ENCODE measurements at places on chromosomes 3 and 15.

- no peak for DNase-seq
These were observed 362.6 kb downstream of the ROBO1 start for GRCh38 chr3:79405183-79405582.

DNA sequence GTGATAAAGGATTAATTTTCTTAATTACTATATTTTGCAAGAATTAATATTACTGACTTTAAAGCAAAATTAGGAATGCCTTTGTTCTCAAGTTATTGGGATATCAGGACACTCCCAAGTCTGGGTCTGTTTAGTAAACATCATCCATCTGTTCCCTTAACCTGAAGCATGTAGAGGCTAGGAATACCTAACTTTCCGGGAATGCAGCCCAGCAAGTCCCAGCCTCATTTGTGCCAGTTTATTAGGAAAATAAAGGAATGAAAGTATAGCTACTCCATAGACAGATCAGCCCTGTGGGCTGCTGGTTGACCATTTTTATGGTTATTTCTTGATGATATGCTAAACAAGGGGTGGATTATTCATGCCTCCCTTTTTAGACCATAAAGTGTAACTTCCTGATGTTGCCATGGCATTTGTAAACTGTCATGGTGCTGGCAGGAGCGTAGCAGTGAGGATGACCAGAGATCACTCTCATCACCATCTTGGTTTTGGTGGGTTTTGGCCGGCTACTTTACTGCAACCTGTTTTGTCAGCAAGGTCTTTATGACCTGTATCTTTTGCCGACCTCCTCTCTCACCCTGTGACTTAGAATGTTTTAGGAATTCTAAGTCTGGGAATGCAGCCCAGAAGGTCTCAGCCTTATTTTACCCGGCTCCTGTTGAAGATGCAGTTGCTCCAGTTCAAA, 540.2 kb downstream of the NAALADL2 start:
- DNase-seq: no peak

GRCh38 chr3:152269056-152269830, 514 bp downstream of the MBNL1 start:
- peak; percentile 56 for DNase-seq

DNA sequence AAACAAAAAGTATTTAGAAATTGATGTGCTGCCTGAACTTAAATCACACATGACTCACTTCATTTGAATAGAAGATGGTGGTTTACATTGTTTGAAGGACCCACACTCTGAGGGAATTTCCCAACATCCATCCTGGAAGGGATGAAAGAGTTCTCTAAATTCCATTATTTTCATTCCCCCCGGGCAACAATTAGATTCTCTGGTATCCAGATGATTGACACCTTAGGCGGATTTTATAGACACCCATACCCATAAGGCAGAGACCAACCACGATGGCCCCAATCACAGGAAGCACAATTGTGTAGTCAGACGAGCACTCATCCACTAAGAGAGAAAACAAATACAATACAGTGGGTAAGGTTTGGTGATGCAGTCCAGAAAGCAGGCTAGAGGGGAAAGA, 24.6 kb upstream of the MCCC1 start:
- DNase-seq: no peak

GRCh38 chr15:33341953-33342352, 31.2 kb downstream of the RYR3 start:
- no peak for DNase-seq

- no peak for DNase-seq
These were observed 16.7 kb downstream of the HCN4 start for GRCh38 chr15:73352082-73352481.

DNA sequence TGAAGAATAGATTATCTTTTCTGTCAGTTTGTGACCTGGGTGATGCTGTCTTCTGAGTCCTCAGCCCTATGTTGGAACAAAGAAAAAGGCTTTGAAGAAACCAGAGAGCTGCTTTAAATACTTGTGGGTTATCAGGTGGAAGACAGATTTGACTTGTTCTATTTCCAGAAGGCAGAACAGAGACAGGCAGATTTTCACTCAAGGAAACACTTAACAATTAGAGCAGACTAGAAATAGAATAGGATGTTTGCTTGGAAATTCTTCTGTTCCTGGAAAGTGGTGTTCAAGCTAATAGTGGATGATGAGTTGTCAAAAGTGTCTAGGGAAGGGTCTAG, 219.4 kb downstream of the UBE2E2 start:
- DNase-seq: no peak

GRCh38 chr15:70344666-70345065, 246.9 kb upstream of the TLE3 start:
- no peak for DNase-seq

GRCh38 chr3:179450261-179450701, 989 bp downstream of the GNB4 start:
- no peak for DNase-seq

DNA sequence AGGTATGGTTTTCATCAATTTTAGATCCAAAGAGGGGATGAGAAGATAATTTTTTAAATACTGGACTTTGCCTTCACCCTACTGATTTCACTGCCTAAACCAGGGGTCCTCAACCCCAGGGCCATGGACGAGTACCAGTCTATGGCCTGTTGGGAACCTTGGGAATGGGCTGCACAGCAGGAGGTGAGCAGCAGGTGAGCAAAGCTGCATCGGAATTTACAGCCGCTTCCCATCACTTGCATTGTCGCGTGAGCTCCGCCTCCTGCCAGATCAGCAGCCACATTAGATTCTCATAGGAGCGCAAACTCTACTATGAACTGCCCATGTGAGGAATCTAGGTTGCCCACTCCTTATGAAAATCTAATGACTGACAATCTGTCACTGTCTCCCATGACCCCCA, 76.3 kb upstream of the TTBK2 start:
- no peak for DNase-seq

GRCh38 chr3:99638167-99638948, at the start of gene COL8A1:
TSS of gene COL8A1 (plus strand) at chr3:99638594. CDS start at chr3:99790683, 152,089 bp downstream.
- DNase-seq: no peak

DNA sequence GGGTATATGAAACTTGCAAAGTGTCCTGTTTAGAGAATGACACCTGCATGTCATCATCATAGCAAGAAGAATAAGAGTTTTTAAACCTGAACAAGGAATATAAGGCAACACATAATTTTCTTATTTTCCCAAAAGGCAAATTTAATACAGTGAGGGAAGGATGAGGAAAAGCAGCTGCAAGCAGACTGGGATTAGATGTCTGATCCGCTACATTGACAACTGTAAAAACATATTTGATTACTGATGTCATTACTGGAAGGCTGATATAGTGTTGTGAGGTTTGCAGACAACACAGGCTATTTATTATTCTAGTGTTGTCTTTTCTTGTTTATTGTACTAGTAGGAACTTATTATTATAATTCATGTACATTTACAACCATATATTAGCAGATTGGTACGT, 528.7 kb downstream of the ZIC1 start:
- no peak for DNase-seq

GRCh38 chr3:2392981-2393380, 294.3 kb downstream of the CNTN4 start:
- DNase-seq: no peak

DNA sequence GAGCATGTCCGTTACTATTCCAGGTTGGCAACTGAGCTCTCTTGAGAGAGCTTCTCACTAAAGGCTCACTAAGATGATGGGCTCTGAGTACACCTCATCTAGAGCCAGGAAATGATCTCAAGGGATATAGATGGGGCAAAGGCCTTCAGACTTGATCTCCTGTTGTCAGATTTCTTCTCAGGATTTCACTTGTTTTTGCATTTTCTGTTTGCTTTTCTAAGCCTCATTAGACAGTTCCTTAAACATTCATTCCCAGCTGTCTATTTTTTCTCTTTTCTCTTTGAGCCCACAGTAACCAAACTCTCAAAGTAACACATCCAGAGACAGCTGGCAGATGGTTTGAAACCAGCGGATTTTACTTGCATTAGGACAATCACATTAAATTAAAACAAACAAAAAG, 28.4 kb upstream of the ARL8B start:
- no peak for DNase-seq

DNA sequence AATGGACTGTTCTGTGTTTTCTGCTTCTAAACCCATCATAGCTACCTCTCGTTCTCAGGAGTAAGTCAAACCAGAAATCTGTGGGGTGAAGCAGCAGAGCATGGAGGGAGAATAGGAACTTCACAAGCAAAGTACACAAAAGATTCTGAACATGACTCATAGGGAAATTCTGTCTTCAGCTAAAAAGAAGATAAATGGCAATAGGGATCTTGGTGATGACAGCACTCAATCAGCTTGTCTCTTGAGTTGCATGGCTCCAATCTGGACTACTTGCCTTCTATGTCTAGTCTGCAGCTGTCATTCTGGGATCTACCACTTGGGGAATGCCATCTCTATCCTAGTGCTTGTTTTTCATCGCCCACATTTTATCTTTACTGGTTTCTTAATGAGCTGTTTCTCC, 13.5 kb upstream of the GRAMD1C start:
- DNase-seq: no peak

DNA sequence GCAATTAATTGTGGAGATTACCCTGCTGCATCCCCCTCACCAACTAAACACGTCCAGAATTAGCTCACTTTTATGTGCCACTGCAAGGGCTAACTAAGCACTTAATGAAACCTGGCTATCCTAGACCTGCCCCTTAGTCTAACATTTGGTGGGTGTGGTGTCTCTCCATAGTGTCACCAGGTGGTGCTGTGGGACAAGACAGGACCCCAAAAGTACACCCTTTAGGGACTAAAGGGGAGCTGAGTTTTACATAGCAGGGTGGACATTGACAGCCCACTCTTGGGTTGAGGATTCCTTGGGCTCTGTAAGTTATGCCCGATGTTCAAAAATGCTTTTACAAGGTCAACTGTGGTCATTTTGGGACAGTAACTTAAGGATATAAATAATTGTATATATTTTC, 5.7 kb downstream of the DUT start:
- DNase-seq: no peak

DNA sequence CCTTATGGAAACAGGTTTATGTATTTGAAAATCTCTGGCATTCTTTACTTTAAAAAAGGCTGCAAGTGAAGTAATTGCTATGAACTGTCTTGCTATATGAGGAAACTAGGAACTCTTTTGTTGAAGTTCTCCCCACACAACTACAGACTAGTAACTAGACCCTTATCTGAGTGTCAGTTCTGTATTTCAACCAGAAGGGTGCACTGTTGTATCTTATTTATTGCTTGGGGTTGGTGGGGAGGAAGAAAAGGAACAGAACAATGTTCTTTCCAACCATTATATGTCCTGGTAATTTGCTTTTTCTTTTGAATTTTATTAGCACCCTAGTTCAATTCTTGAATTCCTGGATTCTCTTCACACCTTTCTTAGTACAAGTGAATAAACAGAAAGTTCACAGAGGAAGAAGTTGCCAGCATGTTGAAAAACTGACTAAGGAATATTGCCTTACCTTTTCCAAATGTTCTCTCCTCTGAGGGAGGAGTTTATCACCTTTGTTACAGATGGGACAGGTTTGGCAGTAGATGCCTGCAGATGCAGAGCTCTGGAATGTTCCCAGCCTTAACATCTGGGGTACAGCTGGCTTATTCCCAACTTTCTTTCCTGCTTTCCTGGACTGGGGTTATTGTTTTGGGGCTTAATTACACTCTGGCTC, 162.4 kb upstream of the CFAP20DC start:
- DNase-seq: no peak

DNA sequence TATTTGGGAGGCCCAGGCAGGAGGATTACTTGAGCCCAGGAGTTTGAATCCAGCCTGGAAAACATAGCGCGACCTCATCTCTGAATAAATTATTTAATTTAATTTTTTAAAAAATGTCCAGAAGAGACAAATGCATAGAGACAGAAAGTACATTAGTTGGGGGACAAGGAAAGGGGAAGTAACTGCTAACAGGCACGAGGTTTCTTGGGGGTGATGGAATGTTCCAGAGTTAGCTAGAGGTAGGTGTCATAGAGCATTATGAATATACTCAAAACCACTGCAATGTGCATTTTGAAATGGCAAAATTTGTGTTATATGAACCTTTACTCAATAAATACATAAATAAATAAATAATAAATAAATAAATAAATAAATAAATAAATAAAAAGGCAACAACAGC, 31.7 kb upstream of the CYP11A1 start:
- DNase-seq: no peak

DNA sequence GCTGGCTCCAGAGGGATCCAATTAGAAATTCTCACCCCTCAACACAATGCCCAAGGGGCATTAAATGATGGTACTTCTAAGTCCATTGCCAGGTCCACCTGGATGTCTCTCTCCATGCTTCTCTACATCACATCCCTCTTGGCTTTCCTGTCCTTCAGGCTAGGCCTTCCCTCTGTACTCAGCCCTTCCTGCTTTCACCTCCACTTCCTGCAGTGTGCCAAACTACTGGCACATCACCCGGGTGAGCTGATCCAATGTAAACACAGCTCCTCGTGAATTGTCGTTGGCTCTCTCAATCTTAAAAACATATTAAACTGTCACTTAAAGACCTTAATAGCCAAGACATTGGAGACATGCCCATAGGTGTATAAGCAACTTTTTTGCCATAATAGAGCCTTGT, 4.0 kb downstream of the LMCD1 start:
- no peak for DNase-seq

DNA sequence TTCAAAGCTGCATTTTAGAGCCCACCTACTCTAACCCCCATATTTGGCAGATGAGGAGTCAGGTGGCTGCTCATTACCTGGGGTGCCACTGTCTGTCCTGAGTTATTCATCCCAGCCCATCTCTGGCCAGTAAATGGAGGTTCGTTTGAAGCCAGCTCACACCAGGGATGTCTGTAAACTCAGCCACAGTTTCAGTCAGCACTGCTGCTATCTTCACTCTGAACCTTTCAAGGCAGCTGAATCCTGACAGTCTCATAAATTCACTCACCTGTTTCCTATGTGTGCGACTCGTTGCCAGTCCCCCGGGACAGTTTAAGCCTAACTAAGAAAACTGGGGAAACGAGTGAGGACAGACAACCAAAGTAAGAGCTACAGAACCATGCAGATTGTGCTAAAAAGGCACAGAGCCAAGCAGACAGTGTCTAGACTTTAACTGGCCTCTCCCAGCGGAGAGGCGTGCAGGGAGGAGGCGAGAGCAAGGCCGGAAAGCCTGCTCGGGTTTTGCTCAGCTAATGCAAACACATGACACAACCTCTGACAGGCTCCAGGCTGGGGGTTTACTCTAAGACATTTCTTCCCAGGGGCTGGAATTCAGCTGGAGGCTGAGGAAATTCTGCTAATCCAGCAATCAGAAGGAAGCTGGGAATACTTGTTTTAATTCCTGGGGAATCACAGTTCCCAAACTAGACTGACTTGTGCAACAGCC, 12.0 kb downstream of the FSTL1 start:
- DNase-seq: peak; percentile 3

GRCh38 chr15:98994892-98995291, 12.7 kb downstream of the PGPEP1L start:
- DNase-seq: no peak

DNA sequence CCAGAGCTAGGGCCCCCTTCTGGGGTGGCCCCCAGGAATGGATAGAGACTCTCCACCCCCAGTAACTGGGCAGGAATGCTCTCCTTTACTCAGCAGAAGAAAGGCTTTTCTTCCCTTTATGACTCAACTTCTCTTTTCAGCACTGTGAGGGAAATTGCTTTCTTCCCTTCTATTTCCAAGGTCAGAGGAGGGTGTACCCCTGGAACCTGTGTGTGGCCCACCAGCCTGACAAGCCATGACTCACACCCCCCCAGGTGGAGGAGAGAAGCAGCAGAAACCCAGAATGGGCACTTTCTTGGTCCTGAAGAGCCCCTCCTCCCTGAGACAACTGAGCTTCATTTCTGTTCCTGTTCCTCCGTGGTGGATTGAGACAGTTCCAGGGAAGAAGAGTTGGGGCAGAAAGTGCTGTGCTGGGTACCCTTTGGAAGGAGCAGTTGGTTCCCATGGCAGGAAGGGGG, 2.7 kb upstream of the ANKRD63 start:
- no peak for DNase-seq

- no peak for DNase-seq
These were observed 53.5 kb upstream of the PRTG start for GRCh38 chr15:55796321-55796965.
